Adrenal gland (tissue), 19 donors: ENCODE measurements at places on chromosomes 6 and 20. TPM values are rescaled to one million over a fixed set of nuclear protein-coding genes. Genes with fewer than 3 reads are reported as not detected.

DNA sequence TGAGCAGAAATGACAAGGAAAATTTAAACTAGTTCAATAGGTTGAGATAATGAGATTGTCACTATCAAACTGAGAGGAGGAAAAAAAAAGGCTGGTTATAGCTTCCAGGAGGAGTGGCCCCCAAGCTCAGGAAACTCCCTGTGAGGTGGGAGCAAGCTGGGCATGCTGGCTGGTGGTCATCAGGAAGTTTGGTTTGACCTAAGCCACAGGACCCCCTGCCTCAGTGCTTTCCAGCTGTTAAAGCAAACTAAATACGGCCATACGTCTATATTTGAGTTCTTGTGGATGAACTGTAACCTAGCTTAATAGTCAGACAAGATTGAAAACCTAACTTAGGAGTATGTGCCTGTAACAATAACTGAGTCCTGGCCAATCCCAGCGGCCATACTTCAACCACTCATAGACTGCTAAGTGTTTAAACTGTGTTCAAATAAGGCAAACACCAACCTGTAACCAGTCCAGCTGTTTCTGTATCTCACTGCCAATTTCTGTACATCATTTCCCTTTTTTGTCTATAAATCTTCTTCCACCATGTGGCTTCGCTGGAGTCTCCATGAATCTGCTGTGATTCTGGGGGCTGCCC lies 24.6 kb upstream of the ZBTB24 start:
- DNase-seq = no peak

DNA sequence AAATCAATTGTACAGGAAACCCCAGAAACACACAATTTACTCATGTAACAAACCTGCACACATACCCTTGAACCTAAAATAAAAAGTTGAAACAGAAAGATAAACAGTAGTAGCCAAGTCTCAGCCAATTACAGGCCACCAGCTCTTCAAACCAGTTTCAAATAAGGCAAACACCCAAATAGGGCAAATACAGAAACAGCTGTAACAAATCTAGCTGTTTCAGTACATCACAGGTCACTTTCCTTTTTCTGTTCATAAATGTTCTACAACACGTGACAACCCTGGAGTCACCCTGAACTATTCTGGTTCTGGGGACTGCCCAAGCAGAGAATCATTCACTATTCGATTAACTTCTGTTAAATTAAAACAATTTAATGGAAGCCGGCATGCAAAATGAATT lies 329.0 kb downstream of the GJA1 start:
- DNase-seq = no peak

DNA sequence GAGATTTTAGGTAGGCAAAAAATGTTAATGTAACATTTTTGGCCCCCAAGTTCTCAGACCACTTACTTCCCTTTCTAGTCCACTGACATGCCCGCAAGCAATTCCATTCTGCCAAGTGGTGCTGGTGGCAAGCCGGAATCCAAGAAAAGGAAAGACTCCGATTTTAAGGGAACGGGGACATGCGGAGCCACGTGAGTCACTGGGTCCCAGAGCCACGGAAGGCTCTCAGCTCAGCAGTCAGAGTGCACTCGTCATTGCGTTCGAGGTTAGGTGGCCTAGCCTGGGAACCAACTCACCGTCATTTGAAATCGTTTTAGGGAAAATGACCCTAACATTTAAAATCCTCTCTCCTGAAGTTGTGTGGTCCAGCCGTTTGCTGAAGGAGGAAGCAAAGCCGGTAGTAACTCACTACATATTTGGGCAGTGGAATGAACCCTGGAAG lies 711 bp upstream of the SIRT5 start:
- DNase-seq = peak; percentile 72

NCOA7 gene
- 132 TPM for total RNA-seq

TMEM244 gene
- total RNA-seq = not detected

PTCHD4 gene
- total RNA-seq = 0.36 TPM

DNA sequence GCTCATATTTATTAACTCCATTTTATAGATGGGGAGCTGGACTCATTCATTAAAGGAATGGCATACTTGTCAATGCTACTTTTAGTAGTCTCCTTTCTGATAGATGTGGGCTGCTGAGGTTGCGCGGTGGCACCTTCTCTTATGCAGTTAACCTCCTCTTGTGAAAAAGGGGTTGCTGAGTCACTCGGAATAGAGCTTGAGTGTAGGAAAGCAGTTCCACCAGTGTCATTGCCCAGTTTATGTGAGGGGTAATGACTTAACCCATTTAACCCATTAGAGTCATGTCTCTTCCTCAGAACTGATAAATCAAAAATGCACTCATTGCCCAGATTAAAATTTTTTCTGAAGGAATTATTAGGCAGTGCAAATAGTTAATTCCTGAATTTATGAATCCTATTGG lies 6.3 kb downstream of the MAPK14 start:
- DNase-seq = no peak

GRCh38 chr20:64261138-64261537 lies 5.6 kb downstream of the PCMTD2 start:
- peak; percentile 78 for DNase-seq

GRCh38 chr6:125375821-125376220 lies 74.1 kb upstream of the HDDC2 start:
- no peak for DNase-seq

- DNase-seq = no peak
Measured at GRCh38 chr6:39247667-39248194, 18.5 kb upstream of the KCNK5 start.

- no peak for DNase-seq
Measured at GRCh38 chr20:1872459-1873097, 22.6 kb upstream of the SIRPA start.

C20orf144 gene
- total RNA-seq = not detected

LAMA5 gene
- 2.3 TPM for total RNA-seq
